Progenitor cell of endocrine pancreas (in vitro differentiated cells): ENCODE measurements at places on chromosomes 2 and 18. TPM values are rescaled to one million over a fixed set of nuclear protein-coding genes. Genes with fewer than 3 reads are reported as not detected.
A peak's percentile ranks its signal among the peaks of the same experiment; 100 is the strongest.

DNA sequence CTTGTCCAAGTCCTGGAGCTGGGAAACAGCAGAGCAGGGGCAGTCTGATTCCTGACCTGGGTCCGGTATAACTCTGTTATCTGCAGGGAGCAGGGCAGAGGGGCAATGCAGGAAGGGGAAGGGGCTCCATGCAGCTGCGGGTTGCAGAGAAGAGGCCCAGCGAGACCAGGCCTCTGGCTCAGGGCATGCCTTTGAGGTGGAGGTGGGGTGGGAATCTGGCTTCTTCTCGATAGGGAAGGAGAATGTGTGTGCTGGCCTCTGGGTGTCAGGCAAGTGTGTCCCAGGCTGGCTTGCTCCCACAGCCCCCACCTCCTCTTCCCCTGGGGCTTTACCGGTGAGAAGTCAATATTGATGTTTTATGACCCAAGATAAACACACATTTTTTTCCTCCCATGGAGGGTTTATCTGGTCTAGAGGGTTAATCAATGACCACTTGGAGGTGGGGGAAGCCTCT lies 187.1 kb upstream of the HAAO start:
- peak overlapping the region; percentile 97 for H3K27ac ChIP-seq
- DNase-seq, result peak; percentile 55
- peaks cover 8% of the 10 kb centered on the region for H3K36me3 ChIP-seq
- peak overlapping the region; percentile 17 for H3K4me3 ChIP-seq

DNA sequence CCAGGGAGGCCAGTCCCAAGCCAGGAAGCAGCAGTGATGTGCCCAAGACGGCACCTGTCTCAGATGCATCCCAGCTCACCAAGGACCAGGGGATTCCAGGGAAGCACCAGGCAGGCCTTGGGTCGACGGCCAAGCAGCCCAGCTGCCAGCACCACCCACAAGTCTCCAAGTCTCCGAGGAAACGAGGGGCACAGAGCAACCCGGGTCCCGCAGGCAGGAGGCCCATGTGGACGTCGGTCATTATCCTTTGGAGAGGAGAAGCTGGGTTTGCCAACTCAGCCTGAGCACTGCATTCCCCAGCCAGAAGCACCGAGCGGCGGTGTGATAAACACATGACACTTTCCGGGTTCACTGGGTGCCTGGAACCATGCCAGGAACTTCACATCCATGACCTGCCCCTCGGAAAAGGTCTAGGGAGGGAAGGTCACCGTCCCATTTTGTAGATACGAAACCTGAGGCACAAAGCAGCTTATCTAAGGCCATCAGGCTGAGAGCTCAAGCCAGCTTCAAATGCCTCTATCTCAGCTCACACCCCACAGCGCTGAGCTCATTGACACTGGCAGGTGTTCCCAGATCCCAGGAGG lies 104.5 kb downstream of the ZNF516 start:
- peaks cover 15% of the 10 kb centered on the region for H3K36me3 ChIP-seq
- H3K4me3 ChIP-seq, result no peak overlapping the region
- peak overlapping the region; percentile 61 for H3K27ac ChIP-seq
- peaks cover 55% of the 10 kb centered on the region for H3K4me1 ChIP-seq
- H3K27me3 ChIP-seq, result no peaks in the 10 kb centered on the region

- no peak for DNase-seq
- peaks cover 2% of the 10 kb centered on the region for H3K4me1 ChIP-seq
Measured at GRCh38 chr2:168120310-168120709, 127.1 kb downstream of the STK39 start.

DNA sequence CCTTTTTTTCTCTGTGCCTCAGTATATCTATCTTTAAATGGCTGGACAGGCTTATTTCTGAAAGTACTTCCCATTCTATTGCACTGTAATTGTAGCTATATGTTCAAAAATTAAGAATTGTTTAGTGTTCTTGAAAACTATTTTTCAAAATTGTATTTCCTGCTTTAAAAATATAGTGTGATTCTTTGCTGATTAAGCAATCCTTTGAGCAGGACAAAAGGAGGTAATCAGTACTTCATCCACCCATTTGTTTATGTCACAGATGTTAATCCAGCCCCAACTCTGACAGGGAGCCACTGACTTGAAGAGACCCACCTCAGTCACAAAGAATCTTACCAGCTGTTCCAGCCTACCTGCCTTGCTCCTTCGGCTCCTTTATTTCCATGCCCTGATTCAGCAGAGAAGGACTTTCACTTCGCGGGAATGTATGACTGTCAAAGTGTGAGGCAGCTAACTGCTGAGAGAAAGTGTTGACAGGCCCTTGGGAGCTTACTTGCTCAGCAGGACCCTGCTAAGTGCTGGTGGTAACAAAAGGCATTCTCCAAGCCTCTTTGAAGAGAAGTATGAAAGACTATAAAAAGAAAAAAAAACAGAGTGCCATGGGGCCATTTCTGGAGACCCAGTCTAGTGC lies 393.3 kb upstream of the CYRIA start:
- no peak overlapping the region for H3K4me3 ChIP-seq
- H3K4me1 ChIP-seq, result peaks cover 9% of the 10 kb centered on the region
- DNase-seq, result no peak
- H3K27ac ChIP-seq, result no peak overlapping the region

GRCh38 chr2:133953524-133953923 lies 300.3 kb upstream of the MGAT5 start:
- no peak overlapping the region for H3K27ac ChIP-seq
- no peaks in the 10 kb centered on the region for H3K4me1 ChIP-seq
- no peak for DNase-seq

DNA sequence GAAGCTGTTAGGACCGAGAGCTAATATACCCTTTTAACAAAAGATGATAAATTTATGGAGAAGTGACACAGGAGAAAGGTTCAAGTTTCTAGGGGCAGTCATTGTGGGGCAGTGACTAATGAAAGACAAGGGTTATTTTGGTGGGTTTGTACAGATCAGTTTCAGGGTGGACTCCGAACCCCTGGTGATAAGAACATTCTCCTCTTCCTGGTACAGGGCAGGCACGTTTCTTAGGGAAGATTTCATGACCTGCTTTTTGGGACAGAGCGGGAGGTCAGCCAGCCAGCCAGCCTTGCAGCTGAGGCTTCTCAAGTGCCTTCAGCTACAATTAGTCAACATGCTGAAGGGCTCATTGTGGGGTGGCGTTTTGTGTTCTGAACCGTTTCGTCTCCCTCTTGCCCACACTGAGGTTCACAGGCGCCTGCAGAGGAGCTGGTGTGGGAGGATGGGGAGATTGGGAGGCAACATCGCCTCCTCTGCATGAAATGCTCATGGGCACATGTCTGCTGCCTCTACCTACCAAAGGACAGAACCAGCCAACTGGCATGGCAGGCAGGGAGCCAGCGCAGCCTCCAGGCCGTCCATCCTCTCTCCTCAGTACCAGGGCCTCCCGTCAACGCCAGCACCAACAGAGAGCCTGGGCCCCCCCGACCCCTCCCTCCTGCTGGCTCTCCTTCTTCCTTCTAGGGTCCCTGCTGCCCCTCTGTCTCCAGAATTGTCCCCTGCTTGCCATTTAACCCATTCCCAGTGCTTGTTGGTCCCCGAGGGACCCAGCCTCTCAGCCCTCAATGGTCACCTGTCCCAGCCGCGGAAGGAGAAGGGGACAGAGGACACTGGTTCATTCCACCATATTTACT lies 9.6 kb downstream of the CHMP1B start:
- no peak overlapping the region for H3K4me3 ChIP-seq
- no peaks in the 10 kb centered on the region for H3K36me3 ChIP-seq
- peaks cover 11% of the 10 kb centered on the region for H3K4me1 ChIP-seq
- H3K27ac ChIP-seq, result peak overlapping the region; percentile 54
- DNase-seq, result no peak

The CUL3 gene
- 93.3 and 104 TPM in 2 replicates for total RNA-seq

The CNGA3 gene
- total RNA-seq, result 5.3 and 5.5 TPM in 2 replicates

The MFSD2B gene
- total RNA-seq, result 0.40 and 1.2 TPM in 2 replicates

The ITPRIPL1 gene
- total RNA-seq, result 6.1 and 6.9 TPM in 2 replicates

The NOL4 gene
- 5.7 TPM in 2 replicates for total RNA-seq
